Activated CD4-positive, alpha-beta T cell treated with anti-CD3 and anti-CD28 coated beads, Interleukin-2, amount 50 U/mL, for 16 hours (primary cell): ENCODE measurements at places on chromosomes 1 and 21.

GRCh38 chr1:18965206-18966173, 9.0 kb upstream of the IFFO2 start:
- DNase-seq = peak; percentile 61

DNA sequence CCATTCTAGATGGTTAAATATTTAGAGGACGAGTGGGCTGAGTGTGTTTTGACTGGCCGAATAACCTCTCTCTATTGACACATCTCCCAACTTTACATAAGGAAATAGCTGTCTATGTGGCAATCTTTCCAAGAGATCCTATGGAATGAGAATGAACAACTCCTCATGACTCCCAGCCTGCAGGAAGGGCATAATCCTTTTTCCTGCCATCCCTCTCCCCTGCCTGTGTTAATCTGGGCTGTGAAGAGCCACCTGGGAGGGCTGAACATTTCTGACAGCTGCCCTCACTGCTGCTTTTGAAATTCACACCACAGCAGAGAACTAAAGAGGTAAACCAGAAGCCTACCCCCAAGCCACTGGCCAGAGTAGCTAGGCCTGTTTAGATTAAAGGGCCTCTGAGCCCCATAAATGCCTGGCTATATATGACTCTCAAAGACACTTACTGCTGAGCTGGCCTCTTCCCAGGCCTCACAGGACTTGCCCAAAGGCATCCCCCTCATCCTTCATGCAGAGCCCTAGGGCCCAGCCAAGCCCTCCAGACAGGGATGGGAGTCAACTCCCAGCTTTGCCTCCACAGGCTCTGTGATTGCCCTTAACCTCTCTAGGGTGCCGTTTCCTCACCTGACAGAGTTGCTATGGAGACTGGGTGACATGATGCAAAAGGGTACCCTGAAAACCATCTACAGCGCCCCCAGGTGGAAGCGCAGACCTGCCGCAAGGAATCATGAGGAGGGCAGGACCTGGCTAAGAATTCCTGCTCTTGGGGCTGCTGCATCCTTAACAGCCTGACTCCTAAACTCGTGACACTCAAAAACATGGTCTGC, 42.0 kb upstream of the LDLRAP1 start:
- DNase-seq = no peak

DNA sequence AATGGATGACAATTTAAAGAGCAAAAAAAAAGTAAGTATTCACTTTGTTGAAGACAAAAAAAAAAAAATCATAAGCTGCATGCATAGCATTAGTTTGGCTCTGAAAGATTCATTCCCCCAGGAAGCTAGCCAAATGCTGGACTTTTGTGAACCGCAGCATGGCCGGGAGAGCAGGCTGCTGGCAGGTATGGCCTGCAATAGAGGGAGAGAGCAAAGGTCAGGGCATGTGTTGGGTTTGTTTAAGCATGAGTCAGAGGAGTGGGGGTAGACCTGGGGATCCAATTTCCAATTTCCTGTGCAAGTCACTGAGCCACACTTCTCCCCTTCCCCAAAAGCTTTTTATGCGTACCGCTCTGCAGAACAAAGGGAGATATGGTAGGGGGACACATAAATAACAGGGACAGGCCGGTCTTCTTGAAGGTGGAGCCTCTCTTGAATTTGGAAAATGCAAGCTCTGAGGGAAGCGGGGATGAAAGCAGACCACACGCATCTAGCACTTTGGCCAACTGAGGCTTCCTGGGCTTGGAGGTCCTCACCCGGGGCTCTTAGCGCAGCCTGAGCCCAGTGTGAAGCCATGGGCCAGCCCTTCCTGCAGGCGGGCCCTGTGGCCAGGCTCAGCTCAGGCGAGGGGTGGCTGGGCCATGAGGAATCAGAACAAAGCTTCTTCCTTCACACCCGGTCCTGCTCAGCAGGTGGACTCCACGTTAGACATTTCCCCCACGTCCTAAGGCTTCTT, 171.1 kb downstream of the TOMM20 start:
- DNase-seq = no peak

DNA sequence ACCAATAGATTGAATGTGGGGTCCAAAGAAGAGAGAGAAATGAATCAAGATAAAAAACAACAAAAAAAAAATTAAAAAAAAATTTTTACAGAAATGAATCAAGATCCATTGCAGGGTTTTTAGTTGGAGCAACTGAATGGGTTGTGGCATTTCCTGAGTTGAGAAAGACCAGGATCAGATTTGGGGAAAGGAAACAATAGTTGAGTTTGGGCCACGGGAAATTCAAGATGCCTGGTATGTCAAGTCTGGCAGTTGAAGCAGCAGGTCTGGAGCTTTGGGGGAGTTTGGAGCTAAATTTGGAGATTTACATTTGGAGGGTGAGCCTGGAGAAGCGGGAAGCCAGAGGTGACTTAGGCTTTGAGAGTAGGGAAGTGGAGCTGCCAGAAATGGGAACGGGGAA, 22.6 kb downstream of the ATP8B2 start:
- no peak for DNase-seq

DNA sequence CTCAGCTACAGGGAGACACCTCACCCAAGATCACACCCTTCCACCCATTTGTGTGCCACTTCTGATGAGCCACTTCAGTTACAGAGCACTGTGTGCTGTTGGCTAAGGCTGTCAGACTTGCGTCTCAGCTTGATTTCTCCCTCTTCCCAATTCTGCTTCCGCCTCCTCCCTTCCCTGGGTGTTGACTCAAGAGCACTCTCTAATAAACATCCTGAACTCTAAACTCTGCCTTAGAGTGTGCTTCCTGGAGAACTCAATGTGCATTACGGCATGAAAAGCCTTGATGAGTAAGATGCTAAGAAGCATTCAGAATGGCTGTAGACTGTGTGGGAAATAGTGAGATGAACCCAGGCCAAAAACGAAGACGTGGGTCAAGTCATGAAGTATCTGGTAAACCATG, 54.9 kb upstream of the S1PR1 start:
- no peak for DNase-seq

- DNase-seq = no peak
These were observed 123.2 kb downstream of the LHX8 start for GRCh38 chr1:75257424-75257823.

GRCh38 chr1:18332576-18332975, 148.2 kb upstream of the KLHDC7A start:
- no peak for DNase-seq

GRCh38 chr1:202029171-202029665, 18.8 kb downstream of the ELF3 start:
- no peak for DNase-seq
